ENCODE measurements at places on chromosomes 7 and 10.

GRCh38 chr10:101782811-101783735 is at the start of gene NPM3:
NPM3 (minus strand) TSS chr10:101783446; CDS start chr10:101783390, 56 bp downstream.
- peak; percentile 74 for DNase-seq

DNA sequence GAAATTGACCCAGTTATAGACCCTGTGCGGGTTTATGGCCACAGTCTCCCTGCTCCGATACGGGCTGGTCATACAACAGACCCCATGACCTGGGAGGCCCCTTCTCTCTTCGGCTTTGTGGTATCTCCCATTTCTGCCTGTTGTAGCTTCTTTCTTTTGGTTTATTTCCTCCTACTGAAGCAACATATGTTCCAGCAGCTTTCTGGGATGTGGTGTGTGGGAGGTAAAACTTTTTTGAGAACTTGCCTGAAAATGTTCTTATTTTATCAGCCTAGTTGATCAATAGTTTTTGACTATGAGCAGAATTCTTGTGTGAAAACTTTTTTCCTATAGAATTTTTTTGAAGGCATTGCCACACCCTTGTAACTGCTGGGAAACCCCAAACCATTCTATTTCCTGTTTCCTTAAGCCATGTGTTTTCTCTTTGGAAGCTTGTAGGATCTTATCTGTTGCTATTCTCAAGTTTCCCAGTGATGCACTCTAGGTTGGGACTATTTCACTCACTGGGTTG is 80.0 kb downstream of the DAGLB start:
- peak; percentile 46 for DNase-seq

- no peak for DNase-seq
These were observed 148.4 kb upstream of the KLF14 start for GRCh38 chr7:130882396-130882795.

- no peak for DNase-seq
These were observed 178.6 kb upstream of the GALNT17 start for GRCh38 chr7:70953331-70953741.

Data from amniotic stem cell (primary cell).